ENCODE measurements at places on chromosomes 7 and 10.

DNA sequence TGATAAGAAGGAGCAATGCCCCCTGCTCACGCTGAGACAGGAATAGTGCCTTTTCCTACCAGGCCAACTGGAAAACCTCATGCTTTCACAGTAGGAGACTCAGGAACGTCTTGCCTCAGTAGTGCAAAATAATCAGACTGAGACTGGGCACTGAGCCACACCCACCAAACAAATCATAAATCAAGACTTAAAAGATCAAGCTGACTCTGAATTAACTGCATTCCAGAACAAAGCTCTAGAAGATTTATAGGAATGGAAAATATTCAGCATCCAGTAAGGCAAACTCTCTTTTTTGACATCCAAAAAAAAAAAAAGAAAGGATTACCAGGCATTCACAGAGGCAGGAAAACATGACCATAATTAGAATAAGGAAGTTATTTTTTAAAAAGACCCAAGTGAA lies 30.5 kb upstream of the SLC18A3 start:
- DNase-seq: no peak

DNA sequence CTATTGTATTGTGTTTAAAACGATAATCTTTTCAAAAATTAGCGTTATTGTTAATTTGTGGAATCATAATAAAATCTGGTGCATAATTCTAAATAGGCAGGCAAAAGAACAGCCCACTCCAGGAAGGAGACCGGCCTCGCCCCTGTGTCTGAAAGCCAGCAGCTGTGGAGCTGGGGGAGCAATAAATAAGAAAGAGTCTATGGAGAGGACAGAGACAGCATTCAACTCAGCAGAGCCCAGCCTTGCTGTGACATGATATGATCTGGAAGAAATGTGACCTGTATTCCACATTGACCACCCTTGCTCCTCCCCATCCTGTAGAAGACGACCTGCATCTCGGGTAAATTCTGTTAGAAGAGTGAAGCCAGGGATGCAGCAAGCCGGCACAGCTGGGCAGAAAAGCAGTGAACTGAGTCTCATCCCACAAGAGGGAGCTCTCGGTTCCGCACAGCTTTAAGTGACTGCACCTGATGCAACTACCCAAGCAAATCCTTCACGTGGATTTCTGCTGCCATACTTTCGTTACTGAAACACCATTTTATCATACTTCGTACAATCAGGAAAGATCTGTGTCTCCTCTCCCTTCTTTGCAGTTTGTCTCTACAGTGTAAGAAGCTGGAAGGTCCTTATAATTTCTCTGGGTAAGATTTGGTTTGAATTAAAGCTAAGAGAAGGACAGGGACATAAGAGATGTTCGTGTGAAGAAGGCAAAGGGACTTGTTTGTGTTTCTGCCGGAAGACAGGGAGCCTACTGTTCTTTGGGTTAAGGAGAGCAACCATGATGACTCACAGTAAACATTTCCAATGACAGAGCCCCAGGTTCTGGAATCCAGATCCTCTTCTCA lies 427.1 kb downstream of the GPAM start:
- peak; percentile 3 for DNase-seq

DNA sequence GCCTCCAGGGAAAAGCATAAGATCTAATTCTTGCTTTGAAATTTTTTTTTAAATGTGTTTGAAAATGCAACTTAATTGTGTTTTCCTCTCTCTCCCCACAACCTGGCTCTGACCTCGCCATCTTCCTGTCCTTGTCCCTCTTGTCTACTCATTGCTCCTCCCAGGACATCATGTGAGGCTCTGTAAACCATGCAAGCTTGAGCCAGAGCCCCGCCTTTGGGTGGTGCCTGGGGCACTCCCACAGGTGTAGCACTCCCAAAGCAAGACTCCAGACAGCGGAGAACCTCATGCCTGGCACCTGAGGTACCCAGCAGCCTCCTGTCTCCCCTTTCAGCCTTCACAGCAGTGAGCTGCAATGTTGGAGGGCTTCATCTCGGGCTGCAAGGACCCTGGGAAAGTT lies 9.8 kb upstream of the CDHR1 start:
- no peak for DNase-seq

GRCh38 chr7:66430164-66430545 lies 198.5 kb upstream of the KCTD7 start:
- DNase-seq: no peak

DNA sequence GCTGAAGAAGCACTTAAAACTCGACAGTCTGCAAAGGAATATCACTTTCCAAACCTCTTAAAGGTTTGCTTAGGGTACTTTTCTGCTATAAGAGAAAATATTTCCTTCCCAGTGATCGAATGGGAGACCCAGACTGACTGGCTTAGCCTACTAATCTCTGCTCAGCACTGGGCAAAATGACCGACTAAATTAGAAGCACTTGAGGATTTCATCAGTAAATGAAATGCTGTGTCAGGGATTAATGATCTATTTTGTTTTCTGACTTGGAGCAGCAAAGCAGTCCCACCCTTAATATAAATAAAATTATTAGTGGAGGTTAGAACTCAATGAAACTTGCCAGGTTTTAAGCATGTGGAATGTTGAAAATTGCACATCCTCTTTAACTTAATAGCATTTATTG lies 411.6 kb downstream of the NEBL start:
- no peak for DNase-seq

DNA sequence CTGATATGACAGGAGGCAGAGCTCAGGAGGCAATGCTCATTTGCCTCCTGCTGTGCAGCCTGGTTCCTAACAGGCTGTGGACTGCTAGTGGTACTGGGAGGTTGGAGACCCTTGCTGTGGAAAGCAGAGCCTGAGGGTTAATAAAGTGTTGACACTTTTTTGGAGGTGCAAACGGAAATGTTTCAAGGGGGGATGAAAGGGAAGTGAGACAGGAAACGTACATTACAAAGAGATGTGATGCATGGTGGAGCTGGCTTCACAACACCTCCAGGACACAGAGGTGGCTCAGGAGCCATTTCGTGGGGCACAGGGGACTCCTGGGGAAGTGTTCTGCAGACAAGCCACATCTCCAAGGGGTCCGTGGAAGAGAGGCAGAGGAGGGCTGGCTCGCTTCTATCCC lies 137.6 kb upstream of the SVIL start:
- DNase-seq: no peak

- no peak for DNase-seq
These were observed 285.8 kb downstream of the CAMK1D start for GRCh38 chr10:12635127-12635541.

GRCh38 chr7:92881091-92881485 lies 44.7 kb upstream of the CDK6 start:
- DNase-seq: no peak

- DNase-seq: no peak
These were observed 259.1 kb downstream of the PRPF18 start for GRCh38 chr10:13845897-13846296.

DNA sequence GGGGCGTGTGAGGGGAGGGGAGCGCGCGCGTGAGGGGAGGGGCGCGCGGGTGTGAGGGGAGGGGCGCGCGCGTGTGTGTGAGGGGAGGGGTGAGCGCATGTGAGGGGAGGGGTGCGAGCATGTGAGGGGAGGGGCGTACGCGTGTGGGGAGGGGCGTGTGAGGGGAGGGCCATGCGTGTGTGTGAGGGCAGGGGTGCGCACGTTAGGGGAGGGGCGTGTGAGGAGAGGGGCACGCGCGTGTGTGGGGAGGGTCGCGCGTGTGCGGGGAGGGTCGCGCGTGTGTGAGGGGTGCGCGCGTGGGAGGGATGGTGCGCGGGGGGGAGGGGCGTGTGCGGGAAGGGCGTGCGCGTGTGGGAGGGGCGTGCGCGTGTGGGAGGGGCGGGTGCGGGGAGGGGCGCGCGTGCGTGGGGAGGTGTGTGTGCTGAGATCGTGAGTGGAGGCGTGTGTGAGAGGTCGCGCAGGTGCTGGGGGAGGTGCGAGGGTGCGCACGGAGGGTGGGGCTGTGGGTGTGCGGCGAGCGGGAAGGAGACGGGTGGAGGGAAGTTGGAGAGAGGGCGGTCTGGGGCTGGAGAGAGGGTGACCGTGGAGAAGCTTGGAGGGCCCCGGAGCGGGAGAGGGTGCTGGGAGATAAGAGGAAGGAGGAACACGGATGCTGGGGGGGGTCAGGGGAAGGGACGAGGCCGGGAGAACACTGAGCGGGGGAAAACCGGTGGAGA lies 19.7 kb downstream of the MXI1 start:
- DNase-seq: peak; percentile 39

GRCh38 chr7:44084701-44085100 lies 2.4 kb upstream of the POLM start:
- DNase-seq: no peak

DNA sequence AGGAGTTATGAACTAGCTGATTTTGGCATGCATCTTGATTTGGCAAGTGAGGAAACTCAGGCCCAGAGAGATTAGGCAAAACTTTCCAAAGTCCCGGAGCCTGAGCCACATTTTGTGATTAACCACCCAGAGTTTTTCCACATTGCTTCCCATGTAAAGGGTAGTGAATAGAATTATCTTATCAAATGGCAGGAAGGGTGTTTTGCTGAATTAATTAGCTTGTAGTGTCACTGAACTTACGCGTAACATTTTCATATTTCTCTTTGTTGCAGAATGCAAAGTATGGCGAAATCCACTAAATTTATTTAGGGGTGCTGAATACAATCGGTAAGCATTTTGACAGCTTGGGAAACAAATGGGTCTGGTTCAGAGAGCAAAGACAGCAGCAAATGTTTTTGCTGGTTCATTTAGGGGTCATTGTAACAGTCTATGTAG lies 176.2 kb downstream of the ST7 start:
- no peak for DNase-seq

DNA sequence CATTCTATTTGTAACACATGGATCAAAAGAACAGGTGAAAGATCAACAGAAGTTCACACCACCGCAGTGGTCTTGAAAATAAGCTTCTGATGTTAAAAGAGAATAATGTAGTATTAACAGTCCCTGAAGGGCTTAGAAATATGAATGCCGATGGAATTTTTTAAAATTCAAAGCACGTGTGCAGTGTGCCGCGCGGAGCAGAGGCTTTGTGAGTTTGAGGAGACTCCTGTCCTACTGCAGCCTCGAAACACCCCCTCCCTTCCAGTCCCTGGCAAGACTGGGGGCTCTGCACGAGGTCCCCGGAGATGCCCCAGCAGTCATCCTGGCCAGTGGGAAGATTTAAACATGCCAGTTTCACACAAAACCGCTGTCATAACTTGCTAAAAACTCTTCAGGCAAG lies 196.6 kb downstream of the DIP2C start:
- no peak for DNase-seq

GRCh38 chr10:129307141-129307540 lies 159.9 kb upstream of the MGMT start:
- no peak for DNase-seq

DNA sequence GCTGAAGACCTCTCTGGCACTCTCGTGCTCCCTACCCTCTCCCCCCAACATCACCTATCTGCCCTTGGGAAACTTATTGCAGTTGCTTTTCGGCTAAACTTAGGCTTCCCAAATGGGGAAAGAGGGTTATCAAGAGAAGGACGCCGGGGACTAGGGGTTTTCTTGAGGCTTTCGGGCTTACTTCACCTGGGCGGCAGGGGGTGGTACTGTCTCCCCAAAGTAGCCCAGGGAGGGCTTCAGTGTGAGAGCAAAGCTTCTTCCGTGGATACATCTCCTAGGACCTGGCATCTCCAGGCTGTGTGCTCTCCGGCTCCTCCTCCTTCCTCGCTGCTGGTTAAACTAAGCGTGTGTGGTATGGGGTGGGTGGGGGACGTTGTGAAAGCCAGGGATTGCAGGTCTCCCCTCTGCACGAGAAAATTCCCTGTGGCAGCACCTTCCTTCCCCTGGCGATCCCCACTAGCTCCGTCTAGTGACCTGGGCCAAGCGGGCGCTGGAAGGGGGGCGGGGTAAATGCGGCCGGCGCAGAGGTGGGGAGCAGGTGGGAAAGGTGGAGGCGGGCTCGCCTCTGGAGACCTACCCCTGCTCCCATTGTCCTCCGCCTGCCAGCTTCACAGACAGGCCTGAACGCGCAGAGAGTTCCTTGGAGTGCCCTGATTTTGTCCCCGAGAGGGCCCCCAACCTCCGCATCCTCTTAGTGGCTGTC lies 1.1 kb downstream of the PLXDC2 start:
- DNase-seq: no peak

DNA sequence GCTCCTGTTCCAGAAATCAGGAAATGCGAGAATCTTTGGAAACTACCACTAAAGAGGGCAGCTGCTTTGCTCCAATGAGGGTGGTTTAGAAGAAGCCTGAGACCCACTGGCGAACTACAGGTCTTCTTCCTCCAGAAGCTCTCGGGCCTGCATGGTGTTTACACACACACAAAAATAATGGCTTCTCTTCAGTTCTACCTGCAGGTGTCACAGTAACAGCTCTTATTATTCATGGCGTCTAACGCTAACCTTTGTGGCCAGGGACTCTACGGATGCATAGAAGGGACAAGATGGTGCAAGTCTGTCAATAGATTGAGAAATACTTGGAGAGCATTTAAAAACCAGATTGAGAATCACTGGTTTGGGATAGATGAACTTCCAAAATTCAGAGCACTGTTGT lies 22.4 kb downstream of the GPR141 start:
- no peak for DNase-seq
